ENCODE measurements at places on chromosomes 4 and X.
A peak's percentile ranks its signal among the peaks of the same experiment; 100 is the strongest.

GRCh38 chr4:114038762-114039387 is 59.4 kb upstream of the ARSJ start:
- DNase-seq, result no peak

DNA sequence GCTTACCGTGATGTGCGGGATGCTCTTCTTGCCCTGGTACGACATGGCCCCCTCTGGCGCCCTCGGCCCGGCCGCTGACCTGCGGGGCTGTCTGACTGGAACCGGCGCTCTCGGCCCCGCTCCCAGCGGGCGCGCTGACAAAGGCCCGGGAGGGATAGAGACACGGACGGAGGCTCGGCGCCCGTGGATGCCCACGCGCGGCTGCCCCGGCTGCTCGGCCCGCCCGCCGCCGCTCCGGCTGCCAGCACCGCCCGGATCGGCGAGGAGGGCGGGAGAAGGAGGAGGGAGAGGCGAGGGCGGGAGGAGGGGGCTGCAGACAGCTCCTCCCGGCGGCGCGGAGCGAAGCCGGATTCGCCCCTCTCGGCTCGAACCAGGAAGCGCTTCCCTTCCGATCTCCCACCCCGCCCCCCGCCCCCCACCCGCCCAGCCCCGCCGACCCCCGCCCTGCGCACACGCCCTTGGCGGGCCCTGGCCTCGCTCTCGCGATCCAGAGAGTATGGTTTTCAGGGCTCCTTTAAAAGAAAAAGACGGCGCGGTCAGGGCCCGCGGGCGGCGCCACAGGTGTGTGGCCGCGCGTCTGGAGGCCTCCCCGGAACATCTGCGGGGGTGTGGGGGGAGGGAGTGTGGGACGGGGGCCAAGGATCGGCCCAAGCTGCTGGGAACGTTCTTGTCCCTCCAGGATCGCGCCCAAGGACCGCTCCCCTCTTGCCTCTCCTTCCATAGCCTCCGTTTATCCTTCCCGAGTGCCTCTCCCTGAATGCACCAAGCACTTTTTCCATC is 4.5 kb downstream of the CRMP1 start:
- peak; percentile 53 for DNase-seq

- DNase-seq, result no peak
These were observed 64.3 kb upstream of the FTHL17 start for GRCh38 chrX:31136144-31136611.

DNA sequence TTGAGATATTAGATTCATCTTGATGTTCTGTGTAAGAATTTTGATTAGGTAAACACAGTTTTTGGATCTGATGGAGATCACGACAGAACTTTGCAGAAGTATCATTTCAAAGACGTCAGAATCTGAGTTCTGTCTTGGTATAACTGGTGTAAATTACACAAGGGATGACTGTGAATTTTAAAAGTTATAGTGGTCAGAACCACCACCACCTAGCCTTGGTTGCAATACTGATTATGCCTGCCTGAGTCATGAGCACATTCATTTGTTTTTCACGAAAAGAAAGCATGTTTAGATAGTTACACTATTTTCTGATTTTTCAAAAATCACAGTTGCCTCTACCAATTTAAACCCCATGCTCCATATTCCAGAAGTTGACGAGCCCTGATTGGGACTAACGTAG is 54.8 kb downstream of the ZFX start:
- DNase-seq, result no peak

GRCh38 chr4:73309211-73309610 is 50.6 kb upstream of the ANKRD17 start:
- DNase-seq, result no peak

GRCh38 chrX:82748906-82749505 is 759.1 kb upstream of the POU3F4 start:
- no peak for DNase-seq

DNA sequence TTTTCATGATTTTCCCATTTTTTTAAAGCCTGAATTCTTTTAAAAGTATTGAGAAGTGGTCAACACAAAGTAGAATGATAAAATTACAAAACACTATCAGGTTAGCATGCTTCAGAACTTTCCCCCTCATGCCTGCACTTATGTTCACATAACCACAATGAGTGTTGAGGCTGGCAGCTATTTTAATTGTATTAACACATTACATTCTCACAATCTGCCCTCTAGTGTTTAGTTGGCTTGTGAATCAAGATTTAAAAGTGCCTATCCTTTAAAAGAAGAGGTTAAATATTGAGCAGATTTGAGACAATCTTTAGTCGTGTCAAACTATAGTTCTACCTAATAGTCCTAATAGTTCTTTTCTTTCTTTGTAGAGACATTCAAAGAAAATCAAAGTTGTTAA is 93.6 kb upstream of the NAP1L5 start:
- no peak for DNase-seq

GRCh38 chr4:42732776-42733175 is 75.9 kb upstream of the ATP8A1 start:
- DNase-seq, result no peak

DNA sequence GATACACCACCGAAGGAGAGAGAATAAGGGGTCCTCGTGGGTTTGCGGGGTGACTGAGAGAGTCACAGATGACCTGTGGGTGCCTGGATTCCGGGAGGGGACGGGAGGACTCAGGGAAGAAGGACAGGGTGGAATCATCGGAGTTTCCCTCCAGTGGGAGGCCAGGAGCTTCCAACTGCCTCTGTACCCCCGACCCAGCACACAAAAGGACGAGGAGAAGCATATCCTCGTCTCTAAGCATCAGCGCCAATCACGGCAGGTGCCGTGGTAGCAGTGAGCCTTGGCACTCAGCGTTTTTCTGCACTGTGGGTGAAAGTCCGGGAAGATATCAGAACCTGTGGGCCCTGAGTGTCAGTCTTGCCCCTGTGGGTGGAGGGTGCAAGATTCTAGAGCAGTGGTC is 62.0 kb downstream of the ASMT start:
- DNase-seq, result no peak

DNA sequence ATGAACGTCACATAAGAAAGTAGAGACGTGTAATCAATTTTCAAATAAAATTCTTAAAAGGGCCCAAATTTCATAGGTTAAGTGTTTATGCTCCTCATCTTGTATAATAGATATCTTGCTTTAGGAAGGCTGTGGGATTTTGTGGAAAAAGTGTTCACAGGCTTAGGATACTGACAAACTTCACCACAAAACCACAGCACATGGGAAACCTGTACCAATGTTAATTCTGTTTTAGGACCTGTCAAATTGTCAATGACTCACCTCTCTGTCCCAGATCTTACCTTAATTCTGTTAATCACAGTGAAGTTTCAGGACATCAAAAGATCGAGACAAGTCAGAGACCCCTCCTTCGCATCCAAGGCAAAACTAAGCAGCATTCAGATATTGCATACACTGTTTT is 24.2 kb downstream of the FGFBP1 start:
- no peak for DNase-seq

DNA sequence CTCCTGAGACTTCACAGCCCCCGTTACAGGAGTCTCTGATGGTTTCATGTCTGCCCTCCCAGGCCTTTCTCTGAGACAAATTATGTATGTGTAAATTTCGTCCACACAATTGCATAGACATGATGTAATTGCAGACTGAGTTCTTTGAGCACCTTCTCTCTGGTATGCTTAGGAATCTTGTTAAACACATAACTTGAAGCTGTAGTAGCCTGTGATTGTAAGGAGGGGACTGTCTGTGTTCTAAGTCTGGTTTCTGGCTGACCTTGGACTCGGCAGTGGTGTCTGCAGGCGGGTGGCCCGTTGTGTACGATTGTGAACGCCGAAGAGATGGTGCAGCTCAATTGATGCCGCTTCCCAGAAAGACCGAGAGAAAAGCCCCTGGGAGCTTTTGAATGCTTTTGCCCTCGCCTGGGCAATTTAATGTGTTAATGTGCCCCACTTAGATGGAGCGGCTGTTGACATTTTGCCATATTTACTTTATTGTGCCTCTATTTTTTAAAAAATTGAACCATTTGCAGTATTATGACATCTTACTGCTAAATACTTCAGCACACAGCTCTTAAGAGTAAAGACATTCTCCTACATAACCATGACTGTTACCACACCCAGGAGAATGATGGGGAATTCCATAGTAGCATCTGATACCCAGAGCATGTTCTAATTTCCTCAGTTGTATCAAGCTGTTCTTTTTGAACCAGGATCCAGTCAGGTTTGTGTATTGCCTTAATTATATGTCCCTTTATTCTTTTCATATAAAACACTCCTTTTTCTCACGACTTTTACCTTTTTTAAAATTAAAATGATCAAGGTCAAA is 58.4 kb upstream of the TADA2B start:
- DNase-seq, result no peak

GRCh38 chrX:16114611-16115010 is 8.8 kb upstream of the GRPR start:
- DNase-seq, result no peak

- DNase-seq, result no peak
These were observed 14.3 kb downstream of the ANTXR2 start for GRCh38 chr4:80058740-80059139.

- no peak for DNase-seq
These were observed 36.3 kb downstream of the MGARP start for GRCh38 chr4:139243448-139244365.

DNA sequence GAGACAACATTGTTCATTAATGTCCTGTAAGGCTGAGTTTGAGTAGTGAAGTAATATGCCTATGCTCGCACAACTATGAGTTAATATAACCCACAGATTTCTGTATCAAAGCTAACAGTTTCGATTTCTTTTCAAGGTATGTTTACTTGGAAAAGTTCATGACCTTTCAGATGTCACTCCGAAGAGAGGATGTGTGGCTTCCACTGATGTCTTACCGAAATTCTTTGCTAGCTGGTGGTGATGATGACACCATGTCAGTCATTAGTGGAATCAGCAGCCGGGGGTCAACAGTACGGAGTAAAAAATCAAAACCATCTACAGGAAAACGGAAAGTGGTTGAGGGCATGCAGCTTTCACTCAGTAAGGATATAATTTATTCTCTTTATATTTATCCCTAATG is 124.9 kb downstream of the STAG2 start:
- no peak for DNase-seq

- DNase-seq, result no peak
These were observed 38.1 kb downstream of the EGFL6 start for GRCh38 chrX:13607331-13607995.

GRCh38 chrX:78116365-78116764 is 12.3 kb downstream of the PGK1 start:
- DNase-seq, result no peak

- DNase-seq, result no peak
These were observed 21.4 kb upstream of the CENPU start for GRCh38 chr4:184755278-184755677.

GRCh38 chr4:37904824-37905223 is 13.9 kb downstream of the TBC1D1 start:
- no peak for DNase-seq

DNA sequence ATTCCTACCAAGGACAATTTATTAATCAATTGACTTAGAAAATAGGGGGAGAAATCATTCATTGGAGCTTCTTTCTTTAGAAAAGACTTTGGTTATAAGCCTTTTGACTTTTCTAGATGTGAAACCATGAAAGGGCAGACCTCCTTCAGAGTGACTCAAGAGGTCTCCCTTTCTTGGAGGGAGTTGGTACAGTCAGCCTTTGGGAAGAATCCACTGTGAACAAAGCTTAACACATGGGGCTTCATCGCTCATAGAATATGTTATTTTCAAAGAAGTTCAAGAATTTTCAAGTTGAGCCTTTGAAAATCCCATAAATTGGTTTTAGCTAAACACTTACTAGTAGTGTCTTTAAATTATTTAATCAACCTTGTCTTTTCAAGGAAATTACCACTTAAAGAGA is 28.0 kb downstream of the RIPPLY1 start:
- no peak for DNase-seq

DNA sequence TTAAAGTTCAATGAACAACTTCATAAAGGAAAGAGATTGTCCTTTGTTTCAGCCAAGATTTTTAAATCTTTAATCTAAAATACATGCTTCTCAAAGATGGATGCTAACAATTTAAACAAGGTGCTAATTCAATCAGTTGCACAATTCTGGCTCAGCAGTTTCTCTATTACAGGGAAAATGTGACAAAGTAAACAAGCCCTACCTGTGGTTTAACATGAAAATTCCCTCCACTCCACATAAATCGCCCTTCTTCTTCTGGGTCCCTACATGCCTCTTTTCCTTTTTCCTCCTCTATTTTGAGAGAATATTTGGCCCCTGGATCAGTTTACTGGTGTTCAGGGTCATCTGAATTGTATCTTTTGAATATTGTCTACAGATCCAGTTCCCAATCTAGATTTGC is 80.6 kb downstream of the FRYL start:
- no peak for DNase-seq

DNA sequence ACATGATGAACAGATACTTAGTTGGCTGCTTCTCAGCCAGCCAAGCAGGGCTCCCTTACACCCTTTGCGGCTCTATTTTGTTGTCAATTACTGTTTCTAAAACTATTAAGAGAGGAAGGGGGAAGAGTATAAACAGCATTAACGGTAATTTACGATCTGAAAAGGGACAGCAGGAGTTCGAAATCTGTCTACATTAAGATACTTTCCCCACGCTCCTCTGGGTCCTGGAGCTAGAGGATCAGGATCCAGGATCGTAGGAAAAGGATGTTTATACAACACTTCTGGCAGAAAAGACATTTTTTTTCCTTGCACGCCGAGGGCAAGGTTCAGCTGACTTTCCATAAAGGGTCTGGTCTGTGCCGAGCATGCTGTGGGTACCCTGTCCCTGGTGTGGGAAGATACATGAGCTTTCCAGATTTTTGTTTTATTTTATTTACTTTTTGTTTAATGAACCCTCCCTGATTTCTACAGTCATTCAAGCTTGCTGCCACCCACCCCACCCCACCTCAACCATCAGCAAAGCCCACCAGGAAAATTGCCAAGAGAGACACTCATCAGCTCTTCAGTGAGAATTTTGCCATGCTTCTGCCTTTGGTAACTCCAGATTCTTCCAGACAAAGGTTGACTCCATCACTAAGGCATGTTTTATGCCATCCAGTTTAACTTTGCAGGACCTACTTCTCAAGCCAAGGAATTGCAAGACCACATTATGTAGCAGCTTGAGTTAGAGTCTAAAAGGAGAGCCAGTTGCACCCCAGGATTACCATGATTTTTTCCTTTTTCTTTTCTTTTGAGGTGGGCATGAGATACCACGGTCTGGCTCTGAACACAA is 188.1 kb downstream of the QDPR start:
- DNase-seq, result no peak

GRCh38 chrX:47185241-47185640 is 8.4 kb upstream of the UBA1 start:
- no peak for DNase-seq

DNA sequence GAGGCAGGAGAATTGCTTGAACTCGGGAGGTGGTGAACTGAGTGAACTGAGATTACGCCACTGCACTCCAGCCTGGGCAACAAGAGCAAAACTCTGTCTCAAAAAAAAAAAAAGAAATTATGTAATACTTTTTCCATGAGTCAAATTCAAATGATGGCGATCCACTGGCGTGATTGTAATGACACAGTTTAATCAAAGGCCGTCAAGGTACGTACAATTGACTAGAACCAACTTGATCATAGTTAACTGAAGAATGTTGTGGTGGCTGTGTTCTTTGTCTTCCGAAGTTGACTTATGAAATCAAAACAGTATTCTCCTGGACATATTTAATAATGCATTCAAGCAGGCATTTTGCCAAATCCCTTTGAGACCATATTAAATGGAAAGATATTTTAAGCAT is 318.6 kb upstream of the FAT1 start:
- DNase-seq, result no peak

- DNase-seq, result no peak
These were observed 83.8 kb downstream of the DOCK11 start for GRCh38 chrX:118579417-118579816.

Measured in endothelial cell (in vitro differentiated cells).